ENCODE measurements at places on chromosomes 13 and 19. TPM values are rescaled to one million over a fixed set of nuclear protein-coding genes. Genes with fewer than 3 reads are reported as not detected.

KDELR1 gene
- 138 TPM for polyA plus RNA-seq

FLT3 gene
- not detected for polyA plus RNA-seq

ZNF578 gene
- polyA plus RNA-seq = 2.5 TPM

DNA sequence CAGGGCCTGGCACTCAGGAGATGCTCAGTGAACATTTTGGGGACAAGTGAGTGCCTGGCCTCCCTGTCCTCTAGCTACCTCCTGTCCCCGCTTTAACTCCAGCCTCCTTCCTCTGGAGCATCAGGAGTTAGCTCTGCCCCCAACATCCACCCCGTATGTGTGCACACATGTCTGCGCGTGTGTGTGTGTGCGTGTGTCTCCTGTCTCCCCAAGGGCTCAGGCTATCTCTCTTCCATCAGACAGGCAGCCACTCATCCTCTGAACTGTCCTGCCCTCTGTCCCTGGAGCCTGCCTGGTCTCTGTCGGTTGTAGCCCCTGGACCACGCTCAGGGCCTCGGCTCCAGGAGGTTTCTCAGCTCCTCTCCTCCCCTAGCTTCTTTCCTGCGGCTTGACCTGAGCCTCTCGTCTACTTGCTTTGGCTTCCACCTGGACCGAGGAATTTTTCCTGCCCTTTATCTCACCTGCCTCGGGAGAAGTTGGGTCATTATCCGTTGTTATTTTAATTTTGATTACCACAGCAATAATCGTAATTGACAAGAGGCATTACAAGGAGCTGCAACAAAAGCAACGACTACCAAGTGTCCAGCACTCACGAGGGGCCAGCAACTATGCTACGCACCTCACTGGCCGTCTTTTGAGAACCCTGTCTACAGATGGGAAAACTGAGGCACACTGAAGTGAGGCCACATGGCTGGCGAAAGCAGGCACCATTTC is 32.0 kb upstream of the ASF1B start:
- no peaks in the 10 kb centered on the region for H3K27me3 ChIP-seq
- H3K27ac ChIP-seq = peak overlapping the region; percentile 45

GRCh38 chr19:38264486-38265212 is at the start of gene SPINT2:
Gene SPINT2 (plus strand): TSS chr19:38264573. CDS start chr19:38264893, 320 bp downstream.
- H3K36me3 ChIP-seq = no peaks in the 10 kb centered on the region
- H3K4me3 ChIP-seq = peak within 1 kb of the TSS; percentile 47
- no peaks in the 10 kb centered on the region for H3K27me3 ChIP-seq
- peak; percentile 72 for DNase-seq

DNA sequence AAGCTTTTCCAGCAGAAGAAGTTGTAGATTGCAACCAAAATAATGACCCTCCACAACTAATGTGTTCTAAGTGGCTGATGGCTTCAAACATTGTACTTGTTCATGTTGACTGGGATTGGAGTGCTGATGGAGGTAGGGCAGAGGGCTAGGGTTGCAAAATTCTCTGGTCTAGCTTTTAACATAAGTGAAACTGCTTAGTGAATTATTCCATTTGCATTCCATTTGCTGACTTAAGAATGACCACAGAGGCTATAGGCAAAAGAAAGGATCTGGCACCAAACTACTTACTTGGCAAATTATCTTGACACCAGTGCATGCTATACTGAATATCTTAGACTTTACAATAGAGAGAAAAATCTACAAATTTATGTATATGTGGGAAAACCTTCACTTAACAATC is 287.0 kb downstream of the FGF9 start:
- H3K27ac ChIP-seq = no peak overlapping the region
- no peak overlapping the region for H3K4me3 ChIP-seq
- DNase-seq = no peak
- H3K4me1 ChIP-seq = no peaks in the 10 kb centered on the region

GRCh38 chr19:42270346-42271044 is 1.4 kb downstream of the CIC start:
- H3K4me1 ChIP-seq = peaks cover 18% of the 10 kb centered on the region
- no peaks in the 10 kb centered on the region for H3K27me3 ChIP-seq
- peak overlapping the region; percentile 74 for H3K4me3 ChIP-seq
- peaks cover 8% of the 10 kb centered on the region for H3K36me3 ChIP-seq
- peak; percentile 49 for DNase-seq
- H3K27ac ChIP-seq = peak overlapping the region; percentile 96

GRCh38 chr19:21707065-21707464 is 60.3 kb downstream of the ZNF100 start:
- H3K4me3 ChIP-seq = no peak overlapping the region
- DNase-seq = no peak
- H3K4me1 ChIP-seq = no peaks in the 10 kb centered on the region
- no peak overlapping the region for H3K27ac ChIP-seq

DNA sequence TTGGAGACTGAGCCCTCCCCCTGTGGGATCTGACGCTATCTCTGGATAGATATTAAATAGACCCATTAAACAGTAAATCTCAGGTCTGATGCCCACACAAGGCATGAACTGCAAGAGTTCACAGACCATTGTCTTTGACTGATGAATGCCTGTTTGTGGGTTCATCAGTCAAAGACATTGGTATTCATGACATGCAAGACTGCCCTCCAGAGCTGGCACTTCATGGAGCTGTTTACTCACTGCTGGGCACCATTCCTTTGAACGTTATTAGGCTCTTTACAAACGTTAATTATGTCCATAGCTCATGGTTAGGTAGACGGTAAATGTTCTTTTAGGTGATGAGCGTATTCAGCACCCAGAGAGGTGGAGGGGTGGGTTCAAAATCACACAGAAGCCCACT is 111.8 kb upstream of the PABPC3 start:
- H3K4me1 ChIP-seq = no peaks in the 10 kb centered on the region
- H3K27me3 ChIP-seq = peaks cover 40% of the 10 kb centered on the region
- no peak for DNase-seq
- no peaks in the 10 kb centered on the region for H3K36me3 ChIP-seq
- H3K4me3 ChIP-seq = no peak overlapping the region

- H3K27me3 ChIP-seq = no peaks in the 10 kb centered on the region
- DNase-seq = no peak
- H3K4me1 ChIP-seq = peaks cover 21% of the 10 kb centered on the region
- H3K27ac ChIP-seq = 0 out of 2 replicates have a peak overlapping the region, but pooled peaks have one; percentile 0
- no peak overlapping the region for H3K4me3 ChIP-seq
Observed at GRCh38 chr13:32731576-32731975, 145.3 kb downstream of the PDS5B start.

GRCh38 chr13:52713894-52714293 is 25.7 kb downstream of the CNMD start:
- no peaks in the 10 kb centered on the region for H3K36me3 ChIP-seq
- H3K27ac ChIP-seq = no peak overlapping the region
- no peaks in the 10 kb centered on the region for H3K27me3 ChIP-seq
- H3K4me3 ChIP-seq = no peak overlapping the region

DNA sequence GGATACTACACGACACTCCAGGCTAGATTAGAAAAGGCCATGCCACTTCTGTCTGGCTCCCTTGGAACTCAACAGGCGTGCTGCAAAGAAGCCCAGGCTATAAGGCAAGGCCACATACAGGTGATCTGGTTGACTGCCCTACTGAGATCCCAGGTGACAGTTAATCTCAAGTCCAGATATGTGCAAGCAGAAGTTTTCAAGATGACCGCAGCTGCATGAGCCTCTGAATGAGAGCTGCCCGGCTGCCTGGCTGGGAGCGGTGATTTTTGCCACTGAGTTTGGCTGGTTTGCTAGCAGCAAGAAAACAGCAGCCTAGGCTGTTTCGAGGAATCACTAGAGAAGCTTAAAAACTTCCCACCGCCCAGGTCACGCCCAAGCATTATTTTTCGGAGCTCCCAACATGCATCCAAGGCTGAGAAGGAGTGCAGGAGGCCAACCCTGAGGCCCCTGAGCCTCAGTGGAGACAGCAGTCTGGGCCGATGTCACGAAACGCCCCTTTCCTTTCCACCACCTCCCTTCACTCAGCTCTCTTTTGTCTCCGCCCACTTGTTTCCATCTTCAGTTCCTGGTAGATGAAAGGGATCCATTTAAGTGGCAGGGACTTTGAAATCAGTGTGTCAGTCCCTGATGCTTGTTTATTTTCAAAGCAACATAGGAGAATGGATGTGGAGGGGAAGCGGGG is 14.0 kb upstream of the URI1 start:
- H3K4me3 ChIP-seq = no peak overlapping the region
- no peaks in the 10 kb centered on the region for H3K27me3 ChIP-seq
- H3K4me1 ChIP-seq = no peaks in the 10 kb centered on the region
- DNase-seq = no peak

Measured in SK-N-SH (cell line).